NCI-H1417 (cell line): ENCODE measurements at places on chromosomes 16 and 17.

- no peak for DNase-seq
Measured at GRCh38 chr17:48176471-48176855, 68.9 kb downstream of the SNX11 start.

GRCh38 chr17:66782851-66783250 lies 52.1 kb upstream of the CACNG5 start:
- no peak for DNase-seq

GRCh38 chr16:11389083-11389482 lies 43.8 kb downstream of the RMI2 start:
- no peak for DNase-seq

GRCh38 chr16:57504001-57504400 lies 17.7 kb upstream of the DOK4 start:
- peak; percentile 35 for DNase-seq

DNA sequence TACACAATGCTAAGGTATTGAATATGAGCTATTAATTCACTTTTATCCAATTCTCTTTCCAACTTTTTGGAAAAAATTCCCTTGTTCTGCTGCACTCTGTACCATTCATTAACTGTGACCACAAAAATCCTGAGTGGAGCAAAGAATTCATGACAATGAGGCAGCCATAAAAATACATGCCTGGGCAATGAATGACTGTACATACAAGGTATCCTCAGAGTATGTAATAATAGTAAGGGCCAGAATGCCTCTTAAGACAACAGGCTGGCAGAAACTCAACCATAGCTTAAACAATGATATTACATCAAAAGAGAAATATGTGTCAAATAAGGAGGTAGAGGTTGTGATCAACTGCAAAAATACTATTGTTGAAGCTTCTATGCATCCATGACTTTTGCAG lies 74.7 kb upstream of the CA10 start:
- DNase-seq, result no peak

DNA sequence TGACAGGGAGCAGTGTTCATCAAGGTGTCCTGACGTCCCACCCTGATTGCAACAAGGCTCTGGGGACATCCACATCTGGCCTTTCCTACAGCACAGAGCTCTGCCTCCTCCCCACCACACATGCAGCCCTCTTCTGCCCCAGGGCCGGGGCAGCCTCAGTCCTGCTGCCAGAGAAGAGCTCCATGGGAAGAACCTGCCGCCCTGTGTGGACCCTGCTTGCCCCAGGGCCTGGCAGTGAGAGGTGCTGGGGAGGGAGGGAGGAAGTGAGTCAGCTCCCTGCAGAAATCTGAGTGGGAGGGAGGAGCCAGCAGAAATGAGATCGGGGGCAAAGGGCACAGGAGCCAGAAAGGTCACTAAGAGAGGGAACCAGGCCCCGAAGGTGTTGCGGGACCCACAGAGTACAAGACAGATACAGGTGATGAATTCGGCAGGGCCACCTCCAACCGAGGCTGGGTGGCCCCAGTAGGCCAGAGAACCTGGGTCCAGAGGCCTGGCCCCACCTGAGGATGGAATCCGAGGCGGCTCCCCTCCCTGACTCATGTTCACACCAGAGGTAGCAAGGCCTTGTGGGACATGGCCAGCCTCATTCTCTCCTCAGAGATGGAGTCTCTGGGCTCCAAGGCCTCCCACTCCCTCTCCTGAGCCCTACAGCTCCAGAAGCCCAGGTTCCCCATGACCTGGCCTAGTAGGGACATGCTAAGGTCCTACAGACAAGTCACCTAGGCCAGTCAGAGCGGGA lies 24.8 kb downstream of the MYO18A start:
- DNase-seq, result no peak

GRCh38 chr17:79797492-79798298 lies 818 bp upstream of the CBX8 start:
- DNase-seq, result peak; percentile 95

- DNase-seq, result peak; percentile 16
Measured at GRCh38 chr17:7176841-7177190, 2.4 kb downstream of the ASGR1 start.

DNA sequence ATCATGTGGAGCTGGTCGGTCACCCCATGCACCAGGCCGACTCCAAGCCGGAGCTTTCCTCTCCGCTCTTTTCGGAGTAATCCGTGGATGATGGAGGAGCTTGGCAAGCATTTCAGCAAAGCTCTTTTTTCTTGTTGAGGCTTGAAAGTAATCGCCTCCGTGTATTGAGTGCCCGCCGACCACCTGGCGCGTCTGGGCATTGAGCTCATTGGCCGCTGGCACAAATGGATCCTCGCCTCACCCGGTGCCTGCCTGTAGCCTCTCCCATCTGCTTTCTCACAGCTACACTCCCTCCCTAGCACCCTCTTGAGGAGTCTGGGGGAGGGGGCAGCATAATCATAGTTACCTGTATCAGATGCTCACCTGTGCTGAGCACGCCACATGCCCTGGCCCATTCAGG lies 148.9 kb downstream of the CMIP start:
- DNase-seq, result peak; percentile 55

DNA sequence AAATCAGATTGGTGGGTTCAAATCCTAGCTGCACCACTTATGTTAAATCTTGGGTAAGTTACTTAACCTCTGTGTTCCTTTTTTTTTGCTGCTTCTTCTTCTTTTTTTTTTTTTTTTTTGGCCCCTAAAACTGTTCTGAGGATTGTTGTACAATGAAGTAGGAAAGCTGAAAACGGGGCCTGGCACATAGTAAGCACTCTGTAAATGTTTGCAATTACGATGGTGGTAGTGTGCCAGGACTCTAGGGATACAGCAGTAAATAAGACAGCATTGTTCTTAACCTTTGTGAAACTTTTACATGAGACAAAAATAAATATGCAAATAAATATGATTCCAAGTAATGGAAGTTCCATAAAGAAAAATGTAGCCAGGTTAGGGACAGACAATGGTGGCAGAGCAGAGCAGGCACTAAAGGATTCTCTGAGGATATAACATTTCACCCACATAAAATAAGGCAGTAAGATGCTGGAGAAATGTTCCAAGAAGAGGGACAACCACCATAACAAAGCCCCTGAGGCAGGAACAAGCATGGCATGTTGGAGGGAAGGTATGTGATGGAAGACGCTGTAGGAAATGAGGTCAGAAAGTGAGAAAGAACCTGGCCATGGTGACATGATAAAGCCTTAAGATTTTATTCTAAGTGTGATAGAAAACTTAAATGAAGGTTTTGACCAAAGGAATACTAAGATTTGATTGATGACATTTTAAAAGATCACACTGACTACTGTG lies 127.3 kb downstream of the NLK start:
- DNase-seq, result no peak

GRCh38 chr16:30372725-30373124 lies 1.9 kb upstream of the MYL11 start:
- DNase-seq, result no peak

- DNase-seq, result no peak
Measured at GRCh38 chr17:19264681-19265080, 27.5 kb downstream of the EPN2 start.

- no peak for DNase-seq
Measured at GRCh38 chr17:9872852-9873251, 32.2 kb downstream of the RCVRN start.

GRCh38 chr16:5575646-5576245 lies 478.2 kb upstream of the EEF2KMT start:
- DNase-seq, result no peak

DNA sequence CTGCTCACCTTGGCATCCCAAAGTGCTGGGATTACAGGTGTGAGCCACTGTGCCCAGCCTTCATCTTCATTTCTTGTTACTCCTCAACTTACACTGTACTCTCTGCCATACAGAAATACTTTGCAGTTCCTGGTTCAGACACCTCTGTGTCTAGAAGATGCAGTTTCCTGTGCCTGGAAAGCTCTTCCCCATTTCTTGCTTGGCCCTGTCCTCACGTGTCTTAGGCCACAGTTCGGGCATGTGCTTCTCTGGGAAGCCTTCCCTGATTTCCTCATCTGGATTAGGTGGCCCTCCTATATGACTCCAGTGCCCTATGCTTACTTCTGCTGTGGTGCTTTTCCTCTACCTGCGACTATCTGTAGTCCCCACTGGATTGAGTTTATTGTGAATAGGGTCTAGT lies 26.5 kb upstream of the CDR2 start:
- DNase-seq, result no peak

- no peak for DNase-seq
Measured at GRCh38 chr17:39744075-39744835, 6.5 kb downstream of the GRB7 start.

DNA sequence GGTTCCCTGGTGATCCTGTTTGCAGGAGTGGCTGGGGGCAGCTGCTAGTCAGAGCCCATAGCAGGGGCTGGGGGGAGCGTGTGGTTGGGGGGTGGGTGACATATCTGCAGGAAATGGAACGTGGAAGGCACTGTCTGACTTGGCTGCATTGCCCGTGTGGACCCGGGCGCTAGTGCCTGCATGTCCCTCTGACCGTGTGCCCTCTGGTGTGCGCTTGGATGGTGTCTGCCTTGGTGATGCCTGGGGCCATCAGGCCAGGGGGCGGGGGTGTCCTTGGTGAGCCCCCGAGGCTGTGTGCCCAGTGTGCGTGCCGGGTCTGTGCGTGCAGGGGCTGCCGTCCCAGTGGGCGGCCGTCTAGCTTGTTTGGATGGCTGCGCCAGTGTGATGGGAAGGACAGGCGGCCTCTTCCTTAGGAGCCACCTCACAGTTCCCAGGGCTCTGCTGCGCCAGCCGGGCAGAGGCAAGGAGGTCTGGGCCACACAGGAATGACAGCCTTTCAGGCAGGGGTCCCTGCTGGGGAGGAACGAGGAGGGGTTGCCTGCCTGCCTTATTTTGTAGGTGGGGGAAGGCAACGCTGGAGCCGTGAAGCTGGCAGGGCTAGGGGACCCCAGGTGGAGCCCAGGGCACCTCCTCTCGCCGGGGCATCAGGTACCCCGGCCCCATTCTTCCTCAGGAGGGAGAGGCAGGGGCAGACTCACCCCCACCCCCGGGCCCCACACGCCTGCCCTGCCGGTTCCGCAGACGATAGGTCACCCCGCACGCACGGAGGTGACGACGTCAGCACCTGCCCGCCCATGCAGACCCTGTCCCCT lies 693 bp downstream of the NDRG4 start:
- peak; percentile 81 for DNase-seq

GRCh38 chr16:27951489-27952120 lies 111.9 kb downstream of the GSG1L start:
- DNase-seq, result no peak

DNA sequence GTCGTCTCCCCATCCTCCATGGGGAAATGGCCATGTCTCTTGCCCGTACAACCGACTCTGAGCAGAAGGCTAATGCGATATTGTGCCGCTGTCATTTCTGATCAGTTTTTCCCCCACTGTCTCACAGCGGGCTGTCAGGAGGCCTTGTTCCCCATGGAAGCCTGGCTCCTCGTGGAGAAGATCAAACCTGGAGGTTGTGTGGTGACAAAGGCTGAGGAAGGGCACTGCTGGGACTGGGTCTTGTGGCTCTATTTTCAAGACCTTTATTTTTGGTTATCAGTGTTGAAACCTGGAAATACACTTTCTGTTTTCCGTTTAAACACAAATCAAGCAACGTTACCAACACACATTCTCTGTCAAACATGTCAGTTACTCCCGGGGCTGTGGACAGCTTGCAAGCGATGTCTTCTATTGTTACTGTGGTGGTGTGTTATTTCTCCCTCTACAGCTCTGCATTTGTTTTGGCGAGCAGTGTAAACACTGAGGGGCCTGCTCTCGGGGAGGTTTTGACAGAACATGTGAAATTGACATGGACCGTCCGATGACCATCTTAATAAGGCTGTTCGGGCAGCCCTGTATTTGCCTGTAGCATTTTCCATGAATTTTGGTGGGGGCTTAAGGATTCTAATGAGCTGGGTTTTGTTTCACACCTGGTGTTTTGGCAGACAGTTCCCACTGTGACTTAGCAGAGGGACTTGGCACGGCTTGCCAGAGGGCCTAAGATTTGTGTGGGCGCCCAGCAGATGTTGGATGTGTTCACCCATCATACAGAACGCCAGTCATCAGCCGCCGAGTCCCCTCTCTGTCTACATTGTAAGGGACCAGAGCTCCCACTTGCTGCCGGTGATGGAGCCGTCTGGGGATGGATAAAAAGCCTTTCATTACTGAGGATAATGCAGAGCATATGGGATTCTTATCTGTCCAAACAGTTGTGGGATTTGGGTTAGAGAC lies 12.5 kb downstream of the RBFOX1 start:
- DNase-seq, result no peak

DNA sequence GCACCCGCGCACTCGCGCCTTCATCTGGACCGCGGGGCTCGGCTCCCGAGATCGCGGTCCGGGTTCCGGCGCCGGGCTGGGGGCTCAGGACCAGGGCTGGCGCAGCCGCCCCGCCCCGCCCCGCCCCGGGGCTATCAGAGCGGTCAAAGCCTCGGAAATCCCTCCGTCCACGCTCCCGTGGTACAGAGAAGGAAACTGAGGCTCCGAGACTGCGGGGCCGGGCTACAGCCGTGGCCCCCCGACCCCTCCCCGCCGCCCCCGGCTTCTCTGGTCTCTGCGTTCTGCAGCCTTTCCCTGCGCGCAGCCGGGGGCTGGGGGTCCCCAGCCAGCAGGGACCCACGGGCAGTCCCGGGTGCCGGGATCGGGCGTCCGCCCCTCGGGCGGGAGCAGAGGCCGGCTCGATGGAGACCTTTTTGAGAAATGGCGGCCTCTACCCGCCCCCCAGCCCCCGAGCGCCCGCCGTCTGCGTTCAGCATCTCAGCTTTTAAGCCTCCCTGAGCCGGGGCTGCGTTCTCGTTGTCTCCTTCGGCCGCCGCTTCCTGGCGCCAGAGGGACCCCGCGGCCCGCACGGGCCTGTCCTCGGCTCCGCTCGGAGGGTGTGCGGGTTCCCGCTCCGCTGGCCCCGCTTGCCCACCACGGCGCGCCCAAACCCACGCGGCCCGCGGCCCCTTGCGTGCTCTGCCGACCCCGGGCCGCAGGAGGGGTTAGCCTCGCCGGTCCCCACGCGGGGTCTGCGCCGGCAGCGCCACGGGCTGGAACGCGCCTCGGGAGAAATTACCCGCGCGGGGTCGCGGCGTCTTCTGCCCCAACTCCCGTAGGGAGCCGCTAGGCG lies 1.5 kb upstream of the NPTX1 start:
- DNase-seq, result peak; percentile 30

- peak; percentile 69 for DNase-seq
Measured at GRCh38 chr17:57544834-57545463, 200.2 kb downstream of the CCDC182 start.

DNA sequence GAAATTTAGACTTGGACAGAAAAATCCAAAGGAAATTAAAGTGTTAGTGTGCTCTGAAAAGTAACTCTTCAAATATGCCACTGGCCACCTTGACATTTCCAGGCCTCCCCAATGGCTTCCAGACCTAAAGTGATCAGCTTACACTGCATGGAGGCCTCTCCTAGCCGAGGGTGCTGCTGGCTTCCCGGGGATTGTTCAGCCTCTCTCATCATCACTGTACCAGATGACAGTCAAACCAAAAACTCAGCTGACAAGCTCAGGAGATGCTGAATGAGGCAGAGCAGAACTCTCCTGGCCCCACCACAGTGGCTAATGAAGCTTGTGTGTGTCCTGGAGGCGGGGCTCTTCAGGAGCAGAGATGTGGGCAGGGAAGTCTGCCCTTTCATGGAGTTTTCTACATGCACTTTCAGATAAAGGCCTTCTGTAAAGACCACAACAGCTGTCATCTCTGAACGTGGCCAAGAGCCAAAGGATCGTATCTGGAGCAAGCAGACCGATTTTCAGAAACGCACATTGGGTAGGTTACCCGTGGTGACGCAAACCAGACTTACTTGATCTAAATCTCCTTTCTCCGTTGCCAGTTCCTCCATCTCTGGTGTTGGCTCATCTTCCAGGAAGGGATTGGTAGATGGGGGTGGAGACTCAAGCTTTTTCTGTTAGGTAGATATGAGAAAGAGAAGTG lies 113.3 kb downstream of the VPS53 start:
- DNase-seq, result no peak
